NCI-H2081 treated with DMSO at 0.1 percent for 48 hours (cell line): ENCODE measurements at places on chromosomes 4 and X.

DNA sequence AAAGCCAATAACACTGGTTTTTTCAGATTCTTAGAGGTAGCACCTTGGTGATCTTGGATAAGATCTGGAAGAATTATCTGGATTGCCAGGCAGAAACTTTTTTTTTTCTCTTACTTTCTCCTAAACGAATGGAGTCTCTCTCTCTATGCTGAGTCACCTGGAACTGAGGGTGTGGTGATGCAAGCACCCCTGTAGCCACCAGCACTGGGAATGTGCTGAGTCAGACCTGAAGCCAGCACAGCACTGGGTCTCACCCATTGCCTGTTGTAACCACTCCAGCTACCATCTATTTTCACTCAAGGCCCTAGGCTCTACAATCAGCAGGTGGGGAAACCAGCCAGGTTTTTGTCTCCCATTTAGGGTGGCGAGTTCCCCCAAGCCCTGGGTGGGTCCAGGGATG, 923.8 kb downstream of the RAPGEF2 start:
- DNase-seq, result no peak

DNA sequence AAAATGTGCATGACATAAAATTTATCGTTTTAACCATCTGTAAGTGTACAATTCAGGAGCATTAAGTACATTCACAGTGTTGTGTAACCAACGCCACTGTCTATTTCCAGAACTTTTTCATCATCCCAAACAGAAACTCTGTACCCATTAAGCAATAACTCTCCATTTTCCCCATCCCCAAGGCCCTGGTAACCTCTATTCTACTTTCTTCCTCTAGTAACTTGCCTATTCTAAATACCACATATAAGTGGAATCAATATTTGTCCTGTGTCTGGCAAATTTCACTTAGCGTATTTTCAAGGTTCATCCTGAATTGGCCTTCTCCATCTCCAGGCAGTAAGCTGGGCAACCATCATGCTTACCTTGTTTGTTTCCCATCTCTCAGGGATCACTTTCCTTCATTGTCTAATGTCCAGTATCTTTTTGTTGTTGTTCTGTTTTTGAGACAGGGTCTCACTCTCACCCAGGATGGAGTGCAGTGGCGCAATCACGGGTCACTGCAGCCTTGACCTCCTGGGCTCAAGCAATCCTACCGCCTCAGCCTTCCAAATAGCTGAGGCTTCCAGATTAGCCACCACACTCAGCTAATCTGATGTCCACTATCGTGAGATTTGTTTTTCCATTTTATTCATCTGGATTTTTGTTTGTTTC, 17.7 kb upstream of the GRIPAP1 start:
- no peak for DNase-seq

- DNase-seq, result no peak
Observed at GRCh38 chr4:80008351-80008750, 64.7 kb downstream of the ANTXR2 start.

GRCh38 chrX:40258909-40259308, 161.2 kb upstream of the BCOR start:
- no peak for DNase-seq

- no peak for DNase-seq
Observed at GRCh38 chrX:13571136-13571535, 1.7 kb downstream of the EGFL6 start.

GRCh38 chr4:158259955-158260575, 49.8 kb downstream of the TMEM144 start:
- no peak for DNase-seq

GRCh38 chr4:37762294-37762990, 64.0 kb upstream of the PGM2 start:
- no peak for DNase-seq

GRCh38 chrX:65926095-65927019, 113.5 kb downstream of the VSIG4 start:
- DNase-seq, result no peak

DNA sequence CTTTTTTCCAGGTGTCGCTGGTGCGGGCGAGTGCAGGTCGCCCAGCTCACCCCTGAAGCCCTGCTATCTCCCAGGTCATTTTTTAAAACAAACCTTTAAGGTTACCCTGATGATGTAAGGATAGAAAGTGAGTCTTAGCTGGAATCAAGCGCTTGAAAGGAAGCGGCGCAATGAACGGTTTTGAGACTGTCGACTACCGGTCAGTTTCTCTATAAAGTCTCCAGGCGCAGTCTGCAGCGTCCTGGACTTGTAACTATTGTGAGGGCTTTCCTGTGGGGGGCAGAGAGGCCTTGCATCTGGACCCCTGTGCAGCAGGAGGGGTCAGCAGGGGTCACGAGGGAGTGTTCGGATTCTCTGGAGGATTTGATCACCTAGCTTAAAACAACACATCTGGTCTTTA, 1.6 kb downstream of the KIT start:
- DNase-seq, result no peak

DNA sequence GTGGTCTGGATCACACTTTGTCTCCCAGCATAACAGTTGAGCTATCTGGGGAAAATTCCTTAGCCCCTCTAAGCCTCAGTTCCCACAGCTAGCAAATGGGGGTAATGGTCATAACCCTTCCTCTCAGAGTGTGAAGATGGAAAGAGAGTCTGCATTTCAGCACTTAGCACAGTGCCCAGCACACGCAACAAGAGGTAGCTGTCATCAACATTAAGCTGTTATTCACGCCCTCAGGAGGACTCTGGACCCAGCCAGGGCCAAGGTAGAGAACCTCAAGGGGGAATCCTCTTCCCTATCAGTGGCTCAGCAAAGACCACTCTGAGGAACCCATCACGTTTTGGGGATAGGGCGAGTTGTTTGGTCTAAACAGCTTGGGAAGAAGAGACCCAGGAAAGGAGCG, 258.6 kb downstream of the FBXW7 start:
- DNase-seq, result no peak

- no peak for DNase-seq
Observed at GRCh38 chr4:160523231-160523630, 1420.4 kb downstream of the RAPGEF2 start.

GRCh38 chr4:120785202-120785601, 137.3 kb downstream of the PRDM5 start:
- no peak for DNase-seq

DNA sequence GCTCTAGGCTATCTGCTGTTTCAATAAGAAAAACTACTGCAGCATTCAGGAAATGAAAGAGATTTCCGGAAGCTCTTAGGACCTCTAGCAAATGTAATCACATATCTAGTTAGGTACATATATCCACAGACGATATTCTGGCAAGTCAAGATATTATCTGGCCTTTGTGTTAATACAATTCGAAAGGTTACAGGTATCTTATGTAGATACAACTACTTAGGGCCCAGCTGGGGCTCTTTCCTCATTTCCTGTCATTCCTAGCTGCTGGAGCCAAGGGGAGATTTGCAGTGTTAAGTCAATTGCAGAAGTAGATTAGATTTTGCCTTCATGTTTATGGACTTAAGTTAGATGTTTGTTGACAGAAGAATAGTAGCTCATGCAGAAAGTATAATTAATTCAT, 299.5 kb downstream of the ARHGAP24 start:
- DNase-seq, result no peak

- no peak for DNase-seq
Observed at GRCh38 chr4:103067841-103068547, 8.6 kb downstream of the SLC9B2 start.

GRCh38 chrX:139203651-139204570, 326.6 kb upstream of the F9 start:
- no peak for DNase-seq

- DNase-seq, result no peak
Observed at GRCh38 chr4:175109933-175110332, 191.8 kb downstream of the ADAM29 start.

DNA sequence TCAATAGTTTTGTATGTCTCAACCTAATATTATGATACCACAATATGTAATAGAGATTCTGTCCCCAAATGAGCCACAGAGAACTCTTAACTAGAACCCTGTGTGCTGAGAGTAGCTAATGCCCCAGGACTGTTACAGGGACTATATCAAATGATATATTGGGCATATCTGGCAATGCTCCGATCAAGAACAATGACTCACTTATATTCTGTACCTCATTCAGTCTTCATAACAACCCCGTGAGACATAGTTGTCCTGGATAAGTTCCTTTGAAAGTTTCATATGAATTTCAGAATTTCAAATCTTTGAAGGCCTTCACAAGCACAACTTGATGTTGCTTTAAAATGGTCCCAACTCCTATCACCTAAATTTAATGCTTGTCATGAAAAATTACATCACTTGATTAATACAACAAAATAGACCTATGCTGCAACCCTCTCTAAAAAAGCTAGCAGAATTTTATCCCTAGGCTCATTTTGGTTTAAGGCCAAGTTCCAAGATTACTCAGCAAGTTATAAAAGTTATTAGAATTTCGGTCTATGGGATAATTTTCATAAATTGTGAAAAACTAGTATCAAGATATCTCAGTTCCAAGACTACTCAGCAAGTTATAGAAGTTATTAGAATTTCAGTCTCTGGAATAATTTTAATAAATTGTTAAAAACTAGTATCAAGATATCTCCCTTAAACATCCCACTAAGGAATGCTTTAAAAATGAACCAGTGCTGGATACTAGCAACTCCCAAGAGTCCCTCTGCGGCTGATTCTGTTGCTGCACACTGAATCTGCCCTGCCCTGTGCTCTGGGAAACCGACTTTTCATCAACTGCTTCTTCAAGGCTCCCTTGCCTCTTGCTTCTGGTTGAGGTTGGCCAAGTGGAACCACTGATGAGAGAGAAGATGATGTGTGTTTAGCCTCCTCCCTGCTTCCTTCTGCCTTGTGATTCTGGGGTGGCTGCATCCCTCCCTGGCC, 6.0 kb upstream of the ANXA3 start:
- DNase-seq, result no peak
